ENCODE measurements at places on chromosomes 3 and 15.

DNA sequence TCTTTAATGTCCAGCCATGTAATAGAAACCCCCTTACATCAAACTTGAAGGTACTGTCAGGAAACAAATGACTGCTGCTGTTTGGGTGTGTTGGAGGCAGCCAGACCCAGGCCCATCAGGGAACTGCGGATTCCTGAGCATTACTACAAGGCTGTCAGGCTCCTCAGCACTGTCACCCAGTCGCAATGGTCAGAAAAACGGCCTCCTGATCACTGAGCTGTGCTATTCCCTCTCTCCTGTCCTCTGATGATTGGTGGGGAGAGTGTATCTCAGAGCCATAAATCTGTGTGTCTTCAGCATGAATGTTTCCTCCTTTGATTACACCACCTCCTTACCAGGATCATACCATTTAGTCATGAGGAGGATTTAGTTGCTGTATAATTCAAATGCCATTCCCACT, 135.2 kb upstream of the GADL1 start:
- no peak for DNase-seq

- no peak for DNase-seq
These were observed 171.2 kb downstream of the APBA2 start for GRCh38 chr15:29056839-29057450.

- DNase-seq, result no peak
These were observed 10.6 kb downstream of the CCR9 start for GRCh38 chr3:45896956-45897355.

DNA sequence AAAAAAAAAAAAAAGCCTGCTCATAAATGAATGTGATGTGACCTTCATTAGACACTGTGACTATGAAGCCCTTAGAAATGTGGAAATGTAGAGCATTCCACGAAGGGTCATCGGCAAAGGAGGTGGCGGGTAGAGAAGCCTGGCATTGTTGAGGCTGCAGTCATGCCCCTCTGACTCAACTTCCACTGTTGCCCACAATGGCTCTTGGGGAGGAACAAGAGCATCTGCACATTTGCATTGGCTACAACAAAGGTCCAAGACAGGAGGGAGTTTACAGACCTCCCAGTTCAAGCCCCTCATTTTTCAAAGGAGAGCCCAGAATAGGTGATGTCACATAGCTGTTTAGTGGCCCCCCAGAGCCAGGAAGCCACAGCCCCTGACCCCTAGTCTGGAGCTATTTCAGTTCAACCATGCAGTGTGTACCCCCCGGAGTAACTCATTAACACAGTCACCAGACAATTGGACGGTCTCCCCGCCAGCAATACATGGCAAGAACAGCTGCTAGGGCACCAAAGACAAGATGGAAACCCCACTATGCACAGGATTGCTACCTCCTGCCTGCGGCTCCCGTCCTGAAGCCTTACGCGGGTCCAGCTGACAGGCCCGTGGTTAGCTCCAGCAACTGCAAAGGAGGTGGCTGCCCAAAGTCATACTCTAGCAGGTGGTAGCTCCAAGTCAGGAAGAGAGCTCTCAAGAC, 56.2 kb downstream of the SH3BP5 start:
- no peak for DNase-seq

GRCh38 chr3:95351158-95351557, 1288.3 kb downstream of the NSUN3 start:
- no peak for DNase-seq

DNA sequence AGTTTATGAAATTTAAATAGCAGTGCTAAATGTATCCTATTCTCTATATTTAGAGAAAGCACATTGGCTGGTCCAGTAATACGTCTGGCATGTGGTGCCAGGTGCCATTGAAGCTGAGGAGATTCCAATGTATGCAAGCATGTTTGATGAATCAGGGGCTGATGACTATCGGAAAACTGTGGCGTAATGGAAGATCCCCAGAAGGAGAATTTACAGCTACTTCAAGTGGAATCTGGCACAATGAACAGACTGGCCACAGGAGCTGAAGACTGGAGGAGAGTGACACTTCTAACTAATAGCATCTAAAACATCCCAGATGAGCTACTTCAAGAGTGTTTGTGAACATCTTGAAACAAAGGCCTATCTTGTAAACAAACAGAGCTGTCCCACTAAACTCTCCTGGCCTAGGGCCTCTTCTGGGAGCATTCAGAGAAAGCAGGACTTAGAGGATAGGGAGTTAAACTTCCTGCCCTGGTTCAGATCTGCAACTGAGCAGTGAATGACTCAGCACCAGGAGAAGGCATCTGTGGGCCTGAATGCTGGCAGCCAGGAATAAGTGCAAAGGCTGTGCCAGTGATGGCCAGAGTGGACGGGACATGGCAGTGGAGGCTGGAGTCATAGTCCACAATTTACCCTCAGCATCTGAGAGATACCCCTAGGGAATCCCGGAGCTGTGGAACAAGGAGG, 15.2 kb upstream of the ACTC1 start:
- no peak for DNase-seq

GRCh38 chr3:193744048-193744821, 151.2 kb downstream of the OPA1 start:
- no peak for DNase-seq

GRCh38 chr3:69290006-69290405, 95.9 kb downstream of the FRMD4B start:
- DNase-seq, result no peak

DNA sequence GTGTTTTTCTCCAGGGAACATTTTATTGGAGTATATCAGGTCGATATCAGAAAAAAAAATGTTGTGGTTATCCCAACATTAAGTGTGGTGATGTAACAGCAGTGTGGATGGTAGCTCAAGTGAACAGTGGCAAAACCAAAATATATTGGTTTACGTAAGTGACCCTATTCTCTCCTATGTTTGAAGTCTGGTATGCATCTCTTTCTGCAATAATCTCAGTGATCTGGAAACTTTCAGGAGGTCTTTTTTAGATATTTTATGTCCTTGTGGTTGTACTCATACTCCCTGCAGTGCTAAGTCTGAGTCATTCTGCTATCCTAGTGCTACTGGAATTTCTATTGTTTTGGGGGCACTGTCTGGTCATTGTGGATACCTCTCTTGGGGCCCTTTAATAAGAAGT, 137.9 kb downstream of the SNRPN start:
- no peak for DNase-seq

DNA sequence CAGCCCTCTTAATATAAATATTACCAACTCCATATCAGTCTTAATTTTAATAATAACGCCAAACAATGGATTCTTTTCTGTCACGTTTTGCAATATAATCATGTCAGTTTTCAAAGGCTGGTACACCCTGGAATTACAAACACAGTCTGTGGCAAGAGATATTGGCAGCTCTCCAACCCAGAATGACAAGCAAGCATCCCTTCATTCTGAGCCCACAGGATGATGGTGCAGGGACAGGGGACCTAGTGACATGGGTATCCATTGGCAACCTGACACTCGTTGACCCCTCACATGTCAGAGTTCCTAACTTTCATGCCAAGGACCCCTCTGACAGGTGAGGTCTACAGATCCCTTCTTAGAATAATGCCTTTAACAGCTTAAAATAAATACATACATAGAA, 154.5 kb upstream of the TSC22D2 start:
- DNase-seq, result no peak

DNA sequence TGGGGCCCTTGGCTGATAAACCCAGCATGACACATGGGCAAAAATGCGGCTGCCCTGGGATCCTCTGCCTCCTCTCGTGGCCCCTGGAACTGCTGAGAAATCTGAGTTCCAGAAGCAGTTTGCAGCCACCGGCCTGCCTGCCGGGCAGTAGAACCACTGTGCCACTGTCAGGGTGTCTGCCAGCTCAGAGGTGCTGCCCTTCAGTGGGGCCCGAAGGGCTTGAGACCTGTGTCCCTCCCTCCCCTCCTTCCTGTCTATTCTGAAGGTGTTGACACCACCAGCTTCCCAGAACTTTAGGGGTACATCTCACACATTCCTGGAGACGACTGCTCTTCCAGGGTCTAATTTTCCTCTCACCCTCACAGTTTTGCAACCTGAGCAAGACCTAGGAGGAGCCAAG, 88.2 kb upstream of the POMGNT2 start:
- no peak for DNase-seq

DNA sequence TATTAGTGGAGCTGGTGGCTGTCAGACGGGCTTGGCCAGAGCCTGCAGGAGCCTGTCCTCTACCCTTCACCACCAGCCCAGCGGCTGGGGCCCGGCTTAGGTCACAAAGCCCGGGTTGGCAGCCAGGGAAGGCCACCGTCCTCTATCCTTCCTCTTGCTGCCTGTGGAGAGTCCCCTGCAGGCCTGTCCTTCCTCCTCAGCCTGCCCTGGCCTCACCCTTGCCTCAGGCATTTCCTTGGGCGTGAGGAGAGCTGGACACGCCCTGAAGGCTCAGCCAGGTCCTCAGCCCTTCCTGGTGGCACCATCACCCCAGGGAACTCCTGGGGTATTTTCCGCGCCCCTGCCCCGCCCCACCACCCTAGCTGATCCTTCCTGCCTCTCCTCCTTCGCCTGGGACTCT, 7.7 kb downstream of the CHAC1 start:
- DNase-seq, result no peak

DNA sequence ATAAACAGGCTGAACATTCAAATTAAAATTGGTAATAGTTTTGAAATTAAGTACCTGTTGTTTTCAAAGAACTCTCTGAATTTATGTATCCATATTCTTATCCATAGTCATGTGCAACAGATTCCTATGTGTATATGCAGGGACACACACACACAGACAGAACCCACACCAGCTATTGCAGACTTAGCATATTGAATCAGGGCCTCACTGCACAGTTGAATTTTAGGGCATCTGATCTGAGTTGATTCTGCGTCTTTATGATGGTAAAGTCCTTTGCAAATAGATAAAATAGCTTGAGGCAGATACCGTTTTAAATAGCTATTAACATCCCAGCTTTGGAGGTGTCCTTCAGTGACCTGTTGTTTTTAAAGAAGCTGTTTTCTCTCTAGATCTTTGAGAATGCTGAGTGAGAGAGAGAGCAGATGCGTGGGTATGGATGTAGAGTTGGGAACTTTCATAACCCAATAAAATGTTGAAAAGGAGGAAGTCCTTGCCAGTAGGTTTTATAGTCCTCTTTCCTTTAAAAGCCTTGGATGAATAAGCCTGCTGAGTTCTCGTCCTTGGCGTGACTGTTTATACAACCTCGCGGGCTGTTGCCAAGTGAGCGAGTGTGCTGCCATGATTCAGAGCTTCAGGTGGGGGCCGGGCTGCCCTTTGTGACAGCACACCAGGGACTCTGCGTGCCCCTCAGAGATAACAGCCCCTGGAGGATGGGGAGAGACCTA, 18.3 kb downstream of the MYZAP start:
- DNase-seq, result no peak

Measured in CD4-positive, alpha-beta T cell treated with Interleukin-17A for 1 hour (primary cell).